ENCODE measurements at places on chromosomes 11 and 22.

DNA sequence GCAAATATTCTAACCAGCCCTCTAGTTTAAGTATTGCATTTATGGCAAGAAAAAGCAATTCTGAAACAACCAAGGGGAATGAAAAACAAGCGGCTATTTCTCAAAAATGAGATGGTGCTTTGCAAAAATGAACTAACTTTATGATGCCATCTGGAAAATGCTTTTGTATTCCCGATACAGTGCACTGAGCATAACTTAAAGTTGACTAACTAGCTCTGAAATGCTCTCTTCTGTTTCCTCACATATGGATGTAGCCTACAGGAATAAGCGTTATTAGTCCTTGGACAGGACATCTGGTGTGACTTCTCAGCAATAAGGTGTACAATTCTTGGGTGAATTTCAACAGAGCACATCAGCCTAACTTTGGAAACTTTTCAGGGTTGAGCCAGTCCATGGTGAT is 228.2 kb upstream of the DDI1 start:
- no peak for DNase-seq

- DNase-seq, result peak; percentile 56
Measured at GRCh38 chr22:23263651-23264555, 83.6 kb downstream of the BCR start.

DNA sequence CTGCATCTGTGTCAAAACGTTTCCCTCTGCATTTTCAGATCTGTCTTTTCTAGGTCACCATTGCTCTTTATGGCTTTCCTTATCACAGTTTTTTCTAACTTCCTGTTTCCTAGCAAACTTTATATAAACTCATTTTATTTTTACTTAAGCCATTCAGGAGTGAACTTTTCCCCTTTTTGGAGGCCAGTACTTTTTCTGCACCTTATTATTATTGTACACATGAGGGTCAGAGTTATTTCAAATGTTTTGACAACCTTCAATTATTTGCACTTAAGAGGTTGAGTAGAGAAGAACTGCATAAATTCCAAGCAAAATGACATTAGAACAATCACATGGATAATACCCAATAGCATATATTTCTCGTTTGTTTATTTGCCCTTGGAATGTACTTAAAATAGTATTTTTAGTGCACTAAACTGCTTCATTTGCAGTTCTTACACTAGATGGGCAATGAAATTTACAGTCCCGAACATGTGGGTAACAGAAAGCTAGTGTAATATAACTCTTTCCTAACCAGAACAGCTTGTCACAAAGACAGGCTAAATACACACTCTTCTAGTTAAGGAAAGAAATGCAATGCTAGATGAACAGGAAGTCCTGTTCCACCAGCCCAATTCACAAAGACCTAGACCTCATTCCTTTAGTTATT is 79.5 kb downstream of the UBASH3B start:
- DNase-seq, result no peak

DNA sequence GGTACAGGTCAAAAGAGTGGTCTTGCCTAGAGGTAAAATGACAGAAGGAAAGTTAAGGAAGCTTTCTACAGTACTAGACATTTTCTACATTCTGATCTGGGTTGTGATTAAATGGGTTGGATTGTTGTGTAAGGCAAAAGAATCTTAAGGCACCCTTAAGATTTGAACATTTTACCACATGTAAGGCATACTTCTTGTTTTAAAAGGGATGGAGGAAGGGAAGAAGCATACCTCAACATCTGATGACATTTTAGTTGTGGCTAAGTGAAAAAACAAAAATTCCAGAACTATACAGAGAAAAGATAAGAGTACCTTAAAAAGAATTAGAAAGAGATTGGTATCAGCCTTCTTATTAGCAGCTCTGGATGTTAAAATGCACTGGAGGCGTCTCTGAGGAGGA is 356.0 kb upstream of the CADM1 start:
- no peak for DNase-seq

GRCh38 chr11:12824281-12825041 is 150.2 kb downstream of the TEAD1 start:
- no peak for DNase-seq
